ENCODE measurements at places on chromosomes 6 and 20.

GRCh38 chr20:1302685-1303541 lies 26.0 kb downstream of the SDCBP2 start:
- DNase-seq, result no peak

GRCh38 chr6:160519133-160519532 lies 144.9 kb downstream of the LPA start:
- DNase-seq, result no peak

- no peak for DNase-seq
These were observed 406.1 kb upstream of the HSF2 start for GRCh38 chr6:121993362-121993761.

GRCh38 chr6:144921206-144921975 lies 636.3 kb downstream of the UTRN start:
- no peak for DNase-seq

DNA sequence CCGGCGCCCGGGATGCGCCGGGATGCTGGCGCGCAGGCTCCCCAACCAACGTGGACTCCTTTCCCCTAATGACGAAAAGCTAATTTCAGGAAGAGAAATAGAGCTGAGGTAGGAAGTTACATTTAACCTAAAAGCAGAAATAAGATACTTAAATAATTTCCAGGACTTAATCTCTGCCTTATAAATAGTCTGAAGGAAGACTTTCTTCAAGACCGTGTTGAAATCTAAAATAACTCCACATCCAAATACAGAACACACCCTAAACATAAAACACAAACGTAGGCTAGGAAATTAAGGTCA lies 1.3 kb downstream of the ASF1A start:
- DNase-seq, result no peak

GRCh38 chr6:14086701-14087100 lies 30.9 kb upstream of the CD83 start:
- no peak for DNase-seq

GRCh38 chr20:44014807-44015732 lies 100.4 kb downstream of the TOX2 start:
- no peak for DNase-seq

DNA sequence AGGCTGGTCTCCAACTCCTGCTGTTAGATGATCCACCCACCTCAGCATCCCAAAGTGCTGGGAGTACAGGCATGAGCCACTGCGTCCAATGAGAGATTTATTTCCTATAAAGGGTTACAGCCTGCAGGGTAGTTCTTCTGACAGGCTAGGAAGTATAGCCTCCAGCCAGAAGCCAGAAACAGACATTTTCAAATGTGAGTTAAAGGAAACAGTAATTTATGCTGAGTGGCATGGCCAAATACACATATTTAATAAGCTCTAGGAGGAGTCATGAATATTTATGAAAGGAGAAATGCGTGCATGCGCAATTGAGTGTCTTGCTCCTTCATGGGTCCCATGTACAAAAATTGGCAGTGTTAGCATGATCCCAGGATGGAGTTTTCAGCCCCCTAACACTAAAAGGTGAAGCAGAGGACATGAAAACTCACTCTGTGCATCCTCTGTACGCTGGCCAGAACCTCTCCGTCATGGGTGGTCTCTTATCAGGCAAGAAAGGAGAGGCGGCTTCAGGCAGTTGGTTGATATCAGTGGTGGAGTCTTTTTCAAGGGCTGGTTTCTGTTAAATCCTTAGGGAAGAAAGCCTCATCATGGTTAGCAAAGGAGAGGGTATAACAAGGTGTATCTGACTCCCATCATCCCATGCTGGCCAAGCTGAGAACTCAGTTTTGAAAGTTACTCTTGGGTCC lies 21.3 kb upstream of the PDCD2 start:
- DNase-seq, result no peak

DNA sequence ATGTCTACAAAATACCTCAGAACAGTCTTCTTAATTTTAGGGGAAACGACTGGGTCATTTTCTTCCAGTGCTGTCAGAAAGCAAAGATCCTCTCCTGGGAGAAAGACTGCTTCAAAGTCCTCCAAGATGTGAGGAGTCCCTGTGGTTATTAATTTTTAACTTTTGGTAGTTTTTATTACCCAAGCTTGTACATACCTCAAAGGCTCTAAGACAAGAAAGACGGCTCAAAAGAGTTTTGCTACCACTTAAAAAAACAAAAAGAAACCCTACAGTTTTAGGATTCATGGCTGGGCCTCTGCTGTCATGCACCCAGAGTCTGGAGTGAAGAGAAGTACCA lies 56.1 kb upstream of the APCDD1L start:
- DNase-seq, result no peak

DNA sequence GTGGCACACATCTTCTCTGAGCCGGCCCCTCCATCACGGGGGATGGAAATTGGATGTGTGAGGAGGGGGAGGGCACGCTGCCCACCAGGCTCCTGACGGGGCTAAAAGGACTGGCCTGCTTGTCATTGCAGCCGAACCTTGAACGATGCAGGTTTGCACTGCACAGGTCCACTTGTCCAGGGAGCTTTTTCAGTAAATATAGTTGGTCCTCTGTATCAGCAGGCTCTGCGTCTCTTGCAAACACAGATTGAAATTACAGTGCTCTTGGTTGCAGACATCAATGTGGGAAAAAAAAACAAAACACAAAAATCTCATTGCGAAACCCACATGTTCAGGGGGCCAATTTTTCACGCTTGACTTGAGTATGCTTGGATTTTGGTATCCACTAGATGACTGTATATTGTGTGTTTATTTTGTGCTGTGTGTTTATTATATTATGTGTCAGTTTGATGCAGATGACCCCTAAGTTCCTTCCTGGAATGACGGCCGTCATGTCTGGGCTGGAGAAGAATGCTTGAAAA lies 29.2 kb downstream of the ERMARD start:
- DNase-seq, result no peak

GRCh38 chr6:34246249-34246562 lies 2.6 kb downstream of the SMIM29 start:
- DNase-seq, result no peak

- DNase-seq, result no peak
These were observed 459.5 kb downstream of the KIF16B start for GRCh38 chr20:16113736-16114135.

DNA sequence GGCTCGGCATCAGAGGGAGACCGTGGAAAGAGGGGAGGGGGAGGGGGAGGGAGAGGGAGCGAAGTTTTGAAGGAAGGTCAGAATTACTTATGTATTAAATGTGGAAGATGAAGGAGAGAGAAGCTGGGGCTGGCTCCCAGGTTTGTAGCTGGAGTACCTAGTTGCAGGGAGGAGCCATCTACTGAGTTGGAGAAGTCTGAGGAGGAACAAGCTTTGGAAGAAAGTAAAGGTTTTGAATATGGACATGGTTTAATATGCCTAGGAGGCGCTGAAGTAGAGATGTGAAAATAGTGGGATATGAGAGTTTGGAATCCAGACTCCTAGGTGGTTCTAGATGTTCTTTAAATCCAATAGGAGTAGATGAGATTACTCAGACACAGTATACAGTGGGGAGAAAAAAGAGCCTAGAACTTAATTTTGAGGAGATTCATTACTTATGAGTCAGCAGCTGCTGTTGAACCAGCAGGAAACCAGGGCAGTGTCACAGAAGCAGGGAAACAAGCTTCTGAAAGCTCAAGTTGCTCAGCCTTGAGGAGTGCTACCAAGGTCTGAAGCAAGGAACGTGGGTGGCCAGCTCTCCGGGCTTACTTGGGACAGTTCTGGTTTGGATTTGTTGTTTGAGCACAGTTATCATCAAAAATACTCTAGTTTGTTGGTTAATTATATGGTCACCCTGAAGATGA lies 149.3 kb downstream of the UTRN start:
- no peak for DNase-seq

- no peak for DNase-seq
These were observed 79.5 kb upstream of the QKI start for GRCh38 chr6:163335056-163335455.

- no peak for DNase-seq
These were observed 1.3 kb upstream of the RUNX2 start for GRCh38 chr6:45326698-45327417.

DNA sequence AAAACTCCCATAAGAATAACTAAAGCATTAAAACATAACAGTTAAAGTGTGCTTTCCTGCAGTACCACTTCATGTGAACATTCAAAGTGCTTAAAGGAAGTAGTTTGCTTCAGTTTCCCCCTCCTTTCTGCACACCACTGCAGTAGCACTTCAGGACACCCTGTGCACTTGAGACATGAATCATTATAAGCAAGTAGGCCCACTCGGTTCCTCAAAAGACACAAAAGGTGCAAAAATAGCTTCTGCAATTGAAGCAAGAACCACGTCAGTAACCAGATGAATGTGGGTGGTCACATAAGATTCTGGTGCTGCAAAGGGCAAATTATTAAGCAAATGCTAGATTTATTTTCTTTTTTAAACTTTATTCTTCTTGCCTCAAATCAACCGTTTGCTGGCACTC lies 160.6 kb downstream of the HIVEP2 start:
- DNase-seq, result no peak

- DNase-seq, result no peak
These were observed 27.8 kb upstream of the SCUBE3 start for GRCh38 chr6:35185971-35186370.
